Tracheal epithelial cell (primary cell): ENCODE measurements at places on chromosomes 12 and 14. TPM values are rescaled to one million over a fixed set of nuclear protein-coding genes. Genes with fewer than 3 reads are reported as not detected.

Gene KRT86
- 0.21 and 0.72 TPM in 2 replicates for total RNA-seq

Gene RBM23
- 48.9 and 70.8 TPM in 2 replicates for total RNA-seq

Gene AQP2
- total RNA-seq: under 0.01 TPM in 1 of 2 replicates, not detected in the other

Gene PPP4R3A
- total RNA-seq: 60.5 and 92.3 TPM in 2 replicates

Gene TMPRSS12
- total RNA-seq: not detected in 2 replicates
